Stimulated activated CD8-positive, alpha-beta memory T cell treated with anti-CD3 and anti-CD28 coated beads, Interleukin-7, amount 100 ng/mL, for 1 hour (primary cell): ENCODE measurements at places on chromosomes 5 and 9.

GRCh38 chr5:150413176-150413901, 629 bp upstream of the CD74 start:
- DNase-seq = no peak

- DNase-seq = no peak
These were observed 209.1 kb downstream of the MAPKAP1 start for GRCh38 chr9:125497906-125498305.

GRCh38 chr9:135067096-135067710, 20.3 kb upstream of the OLFM1 start:
- no peak for DNase-seq

DNA sequence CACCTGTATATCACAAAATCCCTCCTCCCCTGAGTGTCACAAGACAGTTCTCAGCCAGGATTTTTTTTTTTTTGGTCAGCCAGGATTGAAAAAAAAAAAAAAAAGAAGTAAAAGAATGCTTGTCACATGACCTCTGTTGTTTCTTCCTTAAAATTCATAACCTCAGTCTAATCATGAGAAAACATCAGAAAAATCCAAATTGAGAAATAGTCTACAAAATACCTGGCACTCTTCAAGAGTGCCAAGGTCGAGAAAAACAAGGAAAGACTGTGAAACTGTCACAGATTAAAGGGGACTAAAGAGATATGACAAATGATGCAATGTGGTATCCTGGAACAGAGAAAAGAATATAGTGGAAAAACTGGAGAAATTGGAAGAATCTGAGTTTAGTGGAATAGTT, 58.5 kb upstream of the SUB1 start:
- no peak for DNase-seq

DNA sequence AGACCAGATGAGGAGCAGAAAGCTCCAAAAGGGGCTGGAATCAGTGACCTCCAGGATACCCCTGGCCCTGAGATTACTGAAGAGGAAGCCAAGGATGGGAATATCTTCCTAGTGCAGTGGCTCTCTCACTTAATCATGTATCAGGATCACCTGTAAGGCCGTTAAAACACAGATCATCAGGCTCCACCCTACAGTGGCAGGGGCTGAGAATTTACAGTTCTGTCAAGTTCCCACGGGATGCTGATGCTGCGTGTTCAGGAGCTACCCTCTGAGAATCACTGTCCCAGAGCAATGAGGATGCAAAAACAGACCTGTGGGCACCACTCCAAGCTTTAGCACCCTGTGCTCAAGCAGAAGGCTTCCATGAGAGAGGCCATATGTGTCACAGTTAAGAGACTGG, 291.9 kb downstream of the ASTN2 start:
- no peak for DNase-seq

GRCh38 chr5:16983972-16984371, 47.9 kb upstream of the MYO10 start:
- no peak for DNase-seq

DNA sequence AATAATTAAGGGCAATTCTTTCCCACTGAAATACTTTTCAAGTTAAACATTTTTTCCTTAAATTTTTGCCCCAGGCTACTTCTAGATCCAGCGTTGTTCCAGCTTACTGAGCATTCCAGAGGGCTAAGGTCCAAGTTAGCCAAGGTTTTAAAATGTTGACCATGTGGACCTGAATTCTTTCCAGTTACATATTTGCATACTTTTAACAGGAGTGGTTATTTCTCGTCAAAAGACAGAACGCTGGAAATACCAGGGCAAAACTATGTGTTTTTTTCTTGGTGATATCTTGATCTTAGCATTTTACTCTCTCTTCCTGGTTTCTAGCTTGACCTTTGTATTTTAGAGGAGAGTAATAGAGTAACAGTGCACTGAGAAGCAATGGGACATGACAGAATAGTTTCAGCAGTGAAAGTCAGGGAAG, 32.8 kb downstream of the TMC1 start:
- DNase-seq = no peak

- DNase-seq = no peak
These were observed 3.6 kb downstream of the SURF6 start for GRCh38 chr9:133332381-133332730.

DNA sequence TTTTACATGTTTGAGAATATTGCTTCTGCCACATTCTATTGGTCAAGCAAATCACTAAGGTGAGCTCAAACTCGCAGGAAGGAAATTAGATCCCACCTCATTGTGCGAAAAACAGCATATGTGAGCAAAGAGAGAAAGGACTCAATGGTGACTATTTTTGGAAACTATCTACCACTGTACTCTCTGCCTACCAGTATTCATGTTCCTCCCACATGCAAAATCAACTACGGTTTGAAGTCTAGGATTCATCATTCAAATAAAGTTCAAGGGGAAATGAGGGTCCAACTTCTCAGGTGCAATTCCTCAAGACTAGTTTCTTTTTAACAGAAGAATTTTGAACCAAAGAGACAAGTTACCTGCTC, 60.6 kb downstream of the FAM174A start:
- DNase-seq = no peak

DNA sequence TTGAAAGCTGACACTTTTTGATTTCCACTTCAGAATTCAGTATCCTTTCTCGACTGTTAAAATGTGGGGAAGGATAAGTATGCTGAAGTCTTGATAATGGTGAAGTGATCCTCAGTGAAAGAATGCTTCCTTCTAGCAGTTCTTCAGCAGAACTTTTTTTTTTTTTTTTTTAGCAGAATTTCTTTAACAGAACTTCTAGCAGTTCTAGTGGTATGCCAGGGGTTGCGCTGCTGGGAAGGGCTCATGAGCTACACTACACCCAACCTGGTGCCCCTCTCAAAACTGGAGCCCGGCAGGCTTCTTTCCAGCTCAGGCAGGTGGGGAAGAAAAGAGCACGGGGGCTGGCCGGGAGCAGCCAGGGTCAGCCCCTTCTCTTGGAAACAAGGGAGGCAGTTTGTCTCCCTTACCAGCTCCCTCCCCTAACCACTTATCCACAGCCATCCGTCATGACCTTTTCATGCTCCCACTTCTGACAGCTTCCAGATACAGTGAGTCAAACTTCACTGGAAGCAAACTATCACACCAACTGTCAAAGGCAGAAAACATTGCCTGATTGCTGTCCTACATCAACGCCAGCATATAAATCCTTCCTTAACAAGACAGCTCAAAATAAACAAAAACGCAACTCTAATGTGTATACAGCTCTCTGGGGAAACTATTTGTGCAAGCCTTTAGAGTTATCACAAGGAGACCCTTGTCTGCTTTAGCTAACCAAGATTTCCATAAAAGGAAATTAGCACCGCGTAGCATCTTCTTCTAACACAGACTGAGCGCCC, 211.5 kb downstream of the GAPVD1 start:
- DNase-seq = no peak

DNA sequence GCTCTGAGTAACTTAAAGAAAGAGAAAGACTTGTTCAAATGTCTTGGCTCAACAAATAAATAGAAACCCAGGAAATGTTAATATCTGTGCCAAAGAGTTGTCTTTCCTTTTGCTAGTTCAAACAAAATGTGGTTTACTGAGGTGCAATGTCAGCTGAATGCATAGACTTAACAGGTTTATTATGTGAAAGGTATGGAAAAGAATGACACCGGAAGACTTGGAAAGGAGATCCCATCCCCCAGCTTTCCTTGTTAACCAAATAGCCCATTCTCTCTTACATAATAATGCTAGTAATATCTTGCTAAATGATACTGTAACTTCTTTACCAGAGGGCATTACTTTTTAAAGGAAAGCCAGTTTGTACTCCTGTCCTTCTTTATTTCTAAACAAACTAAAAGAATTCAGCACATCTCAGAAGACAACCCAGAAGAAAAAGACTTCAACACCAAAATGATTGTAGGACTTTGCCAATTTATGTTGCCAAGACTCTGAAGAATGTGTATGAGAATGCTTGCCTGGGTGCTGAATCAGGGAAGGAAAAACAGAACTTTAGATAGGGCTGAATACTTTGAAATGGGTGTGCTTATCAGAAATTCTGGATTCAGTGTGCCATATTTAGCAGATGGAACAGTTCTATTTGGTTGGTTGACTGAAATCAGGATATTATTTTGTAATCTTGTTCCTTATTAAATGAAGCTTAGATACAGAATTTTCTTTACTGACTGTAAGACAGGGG, 344.1 kb downstream of the TMEM38B start:
- DNase-seq = no peak

- DNase-seq = no peak
These were observed 1028.5 kb downstream of the CDH18 start for GRCh38 chr5:18959535-18959934.

DNA sequence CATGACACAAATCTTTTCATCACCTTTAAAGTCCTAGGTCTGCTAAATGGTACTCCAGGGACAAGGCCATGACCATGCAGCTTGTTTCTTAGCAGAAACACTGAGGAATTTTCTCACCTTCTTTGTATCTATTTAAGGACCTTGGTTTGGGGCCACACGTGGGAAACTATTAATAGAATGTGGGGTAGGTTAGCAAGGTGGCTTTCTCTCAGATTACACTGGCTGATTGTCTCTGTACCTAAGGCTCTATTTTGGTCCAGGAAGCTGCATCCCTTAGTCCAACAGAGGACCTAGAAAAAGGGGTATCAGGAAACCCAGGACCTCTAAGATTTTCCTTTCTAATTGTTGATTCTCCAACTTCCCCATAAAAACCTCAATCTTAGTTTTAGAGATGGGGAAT, 36.3 kb upstream of the FRMD3 start:
- no peak for DNase-seq

GRCh38 chr9:70951749-70952727, 169.4 kb downstream of the TRPM3 start:
- DNase-seq = no peak

DNA sequence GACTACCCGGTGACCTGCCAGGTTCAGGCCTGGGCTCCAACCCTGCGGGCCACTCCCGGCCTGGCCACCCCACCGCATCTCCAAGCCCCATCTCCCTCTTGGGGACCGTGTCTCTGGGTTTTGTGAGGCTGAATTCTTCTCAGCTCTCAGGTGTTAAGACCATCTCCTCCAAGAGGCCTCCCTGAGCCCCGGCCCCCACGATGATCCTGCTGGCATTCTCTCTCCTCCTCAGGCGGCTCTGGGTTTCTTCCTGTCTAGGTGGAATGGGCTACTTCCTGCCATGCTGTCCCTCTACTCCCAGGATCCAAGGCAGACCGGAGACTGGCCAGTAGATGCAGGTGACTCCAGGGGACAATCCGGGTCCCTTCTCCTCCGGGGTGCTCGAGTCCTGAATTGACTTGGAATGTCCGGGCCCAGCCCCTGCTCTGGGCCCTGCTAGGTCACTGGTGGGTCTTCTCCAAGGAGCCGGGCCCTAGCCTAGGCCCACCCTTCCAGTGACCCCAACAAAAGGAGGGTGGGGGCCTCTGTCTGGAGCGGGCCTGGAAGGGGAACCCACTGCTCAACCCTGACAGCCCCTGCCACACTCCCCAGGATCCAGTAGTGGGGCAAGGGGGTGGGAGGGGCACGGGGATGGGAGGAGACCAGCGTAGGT, 219.8 kb downstream of the C9orf50 start:
- DNase-seq = no peak

DNA sequence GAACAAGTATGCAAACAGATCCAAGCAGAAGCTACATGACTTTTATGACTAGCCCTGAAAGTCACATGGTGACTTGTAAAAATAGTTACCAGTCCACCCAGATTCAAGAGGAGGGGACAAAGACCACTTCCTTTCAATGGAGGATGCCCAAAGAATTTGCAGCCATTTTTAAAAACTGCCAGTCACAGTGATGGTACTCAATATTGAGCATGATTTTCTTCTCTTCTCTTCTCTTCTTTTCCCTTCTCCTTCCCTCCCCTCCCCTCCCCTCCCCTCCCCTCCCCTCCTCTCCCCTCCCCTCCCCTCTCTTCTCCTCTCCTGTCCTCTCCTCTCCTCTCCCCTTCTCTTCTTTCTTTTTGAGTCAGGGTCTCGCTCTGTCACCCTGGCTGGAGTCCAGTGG, 286.9 kb downstream of the PARP8 start:
- no peak for DNase-seq

- no peak for DNase-seq
These were observed 89.1 kb upstream of the MINAR2 start for GRCh38 chr5:129658801-129659200.

- DNase-seq = no peak
These were observed 37.5 kb upstream of the DMRT1 start for GRCh38 chr9:804026-804425.

DNA sequence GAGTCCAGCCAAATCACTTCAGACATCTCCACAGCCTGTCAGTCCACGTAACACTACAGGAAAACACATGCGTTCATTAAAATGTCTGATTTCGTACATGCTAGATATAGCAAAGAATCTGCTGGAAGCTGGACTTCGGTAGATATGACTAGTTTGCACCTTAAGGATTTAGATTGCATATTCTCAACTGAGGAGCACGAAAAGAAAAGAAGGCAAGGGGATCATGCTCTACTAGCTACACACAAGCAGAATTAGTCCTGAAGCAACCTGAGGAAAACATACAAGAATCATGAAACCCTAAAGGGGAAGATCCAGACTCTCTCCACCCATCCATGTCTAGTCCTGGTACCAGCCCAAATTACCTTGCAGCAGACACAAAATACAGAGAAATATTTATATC, 36.1 kb upstream of the SSBP2 start:
- DNase-seq = no peak

DNA sequence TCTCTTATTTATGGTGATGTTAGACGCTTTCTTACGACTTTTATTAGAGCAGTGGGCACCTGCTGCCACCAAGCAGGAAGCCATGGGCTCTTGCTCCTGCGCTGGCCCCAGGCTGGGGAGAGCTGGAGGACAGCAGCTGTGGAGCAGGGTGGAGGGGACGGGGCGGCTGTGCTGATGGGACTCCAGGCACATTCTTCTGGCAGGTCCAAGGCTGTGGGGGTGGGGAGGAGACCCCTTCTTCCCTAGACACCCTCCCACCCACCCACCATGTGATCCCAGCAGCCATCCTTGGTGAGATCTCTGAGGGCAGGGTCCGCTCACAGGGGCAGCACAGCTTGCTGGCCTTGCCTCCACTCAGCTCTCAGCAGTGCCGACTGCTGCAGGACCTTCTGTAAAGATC, 192.6 kb upstream of the IRX4 start:
- no peak for DNase-seq

DNA sequence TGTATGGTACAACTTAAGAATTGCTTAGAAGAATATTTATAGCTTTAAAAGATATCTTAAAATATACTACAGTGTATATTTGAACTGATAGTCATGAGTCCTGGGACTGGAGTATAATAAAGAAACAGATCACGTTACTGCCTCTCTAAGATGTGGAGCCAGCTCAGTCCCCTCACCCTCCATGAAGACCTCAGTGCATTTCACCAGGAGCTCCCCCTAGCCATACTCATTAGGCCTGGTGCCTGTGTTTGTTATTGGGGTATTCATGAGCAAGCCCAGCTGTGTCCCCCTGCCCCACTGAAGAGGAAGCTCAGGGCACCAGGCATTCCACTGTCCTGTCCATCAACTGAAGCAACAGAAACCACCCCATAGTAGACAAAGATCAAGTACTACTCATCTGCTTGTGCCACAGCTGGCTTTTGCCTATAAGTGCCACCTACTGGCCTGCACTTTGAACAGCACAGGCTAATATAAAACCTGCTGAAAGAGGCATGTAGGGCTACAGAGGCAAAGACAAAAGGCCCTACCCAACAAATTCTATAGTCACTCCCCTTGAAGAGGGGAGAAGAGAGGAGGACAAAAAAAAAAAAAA, 850.2 kb upstream of the NUDT12 start:
- DNase-seq = no peak

GRCh38 chr9:130144703-130145102, 27.5 kb upstream of the NCS1 start:
- no peak for DNase-seq

GRCh38 chr9:27151693-27152404, 42.8 kb downstream of the TEK start:
- no peak for DNase-seq

GRCh38 chr9:38318759-38319495, 73.6 kb upstream of the ALDH1B1 start:
- DNase-seq = no peak
